Eye (tissue), 1 donor: ENCODE measurements at places on chromosomes 4 and X.
A peak's percentile ranks its signal among the peaks of the same experiment; 100 is the strongest.

DNA sequence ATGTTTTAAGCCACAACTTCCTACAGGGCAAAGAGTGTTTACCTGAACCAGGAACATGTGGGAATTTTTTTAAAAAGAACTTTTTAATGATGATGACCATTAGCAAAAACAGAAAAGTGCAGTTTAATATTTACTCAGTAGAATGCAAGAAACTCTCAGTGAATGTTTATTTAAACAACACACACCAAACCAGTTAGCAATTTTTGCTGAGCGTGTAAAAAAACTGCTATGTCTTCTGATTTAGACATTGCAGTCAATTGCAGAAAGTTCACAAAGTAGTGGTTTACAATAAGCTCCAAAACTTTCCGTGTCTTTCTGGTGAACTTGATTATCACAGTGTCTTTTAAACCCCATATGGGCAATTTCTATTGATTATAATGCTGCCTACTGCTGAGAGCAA lies 273.7 kb upstream of the DIAPH2 start:
- no peak for DNase-seq

DNA sequence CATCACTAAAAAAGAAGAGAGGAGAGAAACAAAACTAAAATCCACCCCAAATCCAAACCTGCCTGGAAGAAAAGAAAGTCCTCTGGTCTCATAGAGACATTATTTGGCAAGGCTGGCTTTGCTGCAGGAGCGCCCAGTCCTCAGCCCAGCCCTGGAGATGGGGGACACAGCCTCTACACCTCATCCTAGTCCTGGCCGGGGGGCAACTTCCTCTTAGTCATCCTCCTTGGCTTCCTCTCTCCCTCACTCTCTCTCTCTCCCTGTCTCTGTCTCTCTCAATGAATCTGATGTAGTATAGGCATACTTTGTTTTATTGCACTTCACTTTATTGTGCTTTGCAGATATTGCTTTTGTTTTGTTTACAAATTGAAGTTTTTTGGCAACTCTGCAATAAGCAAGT lies 55.8 kb upstream of the MAGEB10 start:
- DNase-seq: no peak

- peak; percentile 16 for DNase-seq
Measured at GRCh38 chr4:126568652-126569570, 1063.8 kb upstream of the INTU start.

DNA sequence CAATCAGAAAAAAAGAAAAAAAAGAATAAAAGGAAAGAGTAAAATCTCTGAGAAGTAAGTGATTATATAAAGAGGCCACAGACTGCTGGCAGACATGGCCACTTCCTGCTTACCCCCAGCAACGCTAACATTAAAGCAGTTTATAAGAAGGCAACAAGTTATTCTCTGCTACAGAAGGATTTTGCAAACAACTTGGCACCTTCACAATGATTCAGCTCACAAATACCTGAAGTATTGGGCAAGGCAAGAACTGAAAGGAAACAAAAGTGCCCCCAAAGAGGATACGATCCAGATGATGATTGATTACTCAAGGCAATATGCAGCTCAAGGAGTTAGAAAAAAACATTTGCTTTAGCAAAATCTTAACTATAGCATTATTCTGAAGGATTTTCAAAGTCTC lies 718.8 kb downstream of the KLHL13 start:
- DNase-seq: no peak

DNA sequence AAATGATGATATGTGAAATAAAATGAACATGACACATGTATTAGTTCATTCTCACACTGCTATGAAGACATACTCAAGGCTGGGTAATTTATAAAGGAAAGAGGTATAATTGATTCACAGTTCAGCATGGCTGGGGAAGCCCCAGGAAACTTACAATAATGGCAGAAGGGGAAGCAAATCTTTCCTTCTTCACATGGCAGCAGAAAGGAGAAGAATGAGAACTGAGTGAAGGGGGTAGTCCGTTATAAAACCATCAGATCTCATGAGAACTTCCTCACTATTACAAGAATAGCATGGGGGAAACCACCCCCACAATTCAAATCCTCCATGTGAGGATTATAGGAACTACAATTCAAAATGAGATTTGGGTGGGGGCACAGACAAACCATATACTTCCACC lies 243.9 kb upstream of the GYPA start:
- no peak for DNase-seq

DNA sequence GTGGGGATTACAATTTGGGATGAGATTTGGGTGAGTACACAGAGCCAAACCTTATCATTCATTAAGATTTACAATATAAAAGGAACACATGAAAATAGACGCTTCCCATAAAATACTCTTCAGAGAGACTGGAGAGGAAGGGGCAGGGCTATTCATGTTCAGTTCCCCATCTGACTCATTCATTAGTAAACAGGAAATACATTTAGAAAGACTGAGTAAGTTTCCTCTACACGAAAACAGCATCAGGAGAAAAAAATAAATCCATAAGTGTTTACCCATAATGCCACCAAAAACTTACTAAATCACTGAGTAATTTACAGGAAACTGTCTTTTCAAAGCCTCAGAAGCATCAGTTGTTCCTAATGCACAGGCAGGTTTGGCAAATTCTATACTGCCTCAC lies 255.4 kb upstream of the CXorf51A start:
- DNase-seq: no peak

GRCh38 chr4:14143892-14144291 lies 516.4 kb upstream of the BOD1L1 start:
- no peak for DNase-seq

DNA sequence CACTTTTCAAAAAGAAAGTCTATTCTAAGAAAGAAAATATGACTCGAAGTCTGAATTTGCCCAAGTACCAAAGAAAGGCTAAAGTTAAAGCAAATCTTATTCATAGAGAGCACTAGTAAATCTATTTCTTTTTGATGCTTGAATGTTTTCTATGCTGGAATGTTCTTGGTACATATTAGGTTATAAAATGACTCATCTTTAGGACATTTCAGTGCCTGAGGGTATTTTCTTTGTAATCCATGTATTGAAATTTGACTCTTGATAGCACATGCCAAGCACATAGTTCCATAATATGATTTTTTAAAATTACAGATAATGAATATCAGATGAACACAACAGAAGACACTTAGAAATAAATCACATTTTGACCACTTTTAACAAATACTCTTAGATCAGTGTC lies 232.8 kb downstream of the TRIML1 start:
- DNase-seq: peak; percentile 30

GRCh38 chr4:161314371-161314770 lies 849.4 kb downstream of the FSTL5 start:
- no peak for DNase-seq

DNA sequence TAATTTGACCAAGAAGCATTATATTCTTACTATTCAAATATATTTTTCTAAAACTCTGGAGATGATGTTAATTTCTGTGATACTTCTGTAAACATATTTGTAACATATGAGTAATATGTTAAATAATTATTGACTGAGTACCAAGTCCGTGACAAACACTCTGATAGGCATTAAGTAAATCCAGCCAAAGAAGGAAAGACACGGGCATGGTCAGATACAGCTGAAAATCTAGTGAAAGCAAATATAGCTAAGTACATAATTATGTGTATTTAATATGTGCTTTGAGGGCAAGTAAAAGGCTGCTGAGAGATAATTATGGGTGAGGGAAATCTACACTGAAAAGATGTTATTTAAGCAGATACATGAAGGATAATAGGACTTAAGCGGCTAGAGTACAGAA lies 1263.6 kb upstream of the ADGRL3 start:
- no peak for DNase-seq

- no peak for DNase-seq
Measured at GRCh38 chrX:1185561-1185960, 26.9 kb downstream of the CRLF2 start.

GRCh38 chrX:45850197-45850774 lies 649.6 kb upstream of the DIPK2B start:
- peak; percentile 39 for DNase-seq

- DNase-seq: no peak
Measured at GRCh38 chrX:31663172-31663571, 591.3 kb upstream of the FTHL17 start.

- no peak for DNase-seq
Measured at GRCh38 chr4:68589790-68590189, 13.7 kb upstream of the UGT2B17 start.

DNA sequence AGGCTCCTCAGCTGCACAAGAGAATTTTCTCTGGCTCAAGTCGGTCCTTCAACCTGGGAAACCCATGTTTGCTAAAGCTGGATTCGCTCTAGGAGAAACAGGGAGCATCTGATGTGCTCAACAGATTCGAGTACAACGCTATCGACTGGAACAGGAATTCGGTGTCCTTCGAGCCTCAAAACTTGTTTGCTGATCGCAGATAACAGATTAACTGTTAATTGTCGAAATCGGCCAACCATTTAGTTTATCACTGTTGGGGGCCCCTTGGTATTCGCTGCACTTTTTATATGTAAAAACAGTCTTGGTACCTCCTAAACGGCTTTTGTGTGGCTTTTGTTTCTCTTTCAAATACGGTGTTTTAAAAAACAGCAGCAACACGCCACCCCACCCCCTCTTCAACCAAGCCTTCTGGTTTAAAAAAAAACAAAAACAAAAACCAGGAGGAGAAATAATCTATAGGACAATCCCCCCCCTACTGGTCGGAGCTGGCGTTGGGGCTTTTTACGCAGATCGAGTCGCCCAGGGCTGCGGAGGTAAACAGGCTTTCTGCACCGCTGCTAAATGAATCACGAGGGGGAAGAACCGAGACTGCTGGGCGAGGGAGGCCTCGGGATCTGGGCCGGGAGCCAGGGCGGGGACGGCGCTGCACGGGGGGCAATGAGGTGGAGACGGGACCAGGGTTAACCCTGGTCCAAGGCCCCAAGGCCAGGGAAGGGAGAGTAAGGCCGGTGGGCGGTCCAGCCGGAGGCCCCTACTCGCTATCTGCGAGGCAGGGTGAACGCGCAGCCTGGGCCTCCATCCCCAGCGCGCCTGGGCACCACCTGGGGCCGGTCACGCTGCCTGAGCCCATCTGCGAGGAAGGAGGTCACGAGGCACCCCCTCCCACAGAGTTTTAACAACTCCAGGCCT lies 71.7 kb upstream of the BCOR start:
- peak; percentile 85 for DNase-seq

DNA sequence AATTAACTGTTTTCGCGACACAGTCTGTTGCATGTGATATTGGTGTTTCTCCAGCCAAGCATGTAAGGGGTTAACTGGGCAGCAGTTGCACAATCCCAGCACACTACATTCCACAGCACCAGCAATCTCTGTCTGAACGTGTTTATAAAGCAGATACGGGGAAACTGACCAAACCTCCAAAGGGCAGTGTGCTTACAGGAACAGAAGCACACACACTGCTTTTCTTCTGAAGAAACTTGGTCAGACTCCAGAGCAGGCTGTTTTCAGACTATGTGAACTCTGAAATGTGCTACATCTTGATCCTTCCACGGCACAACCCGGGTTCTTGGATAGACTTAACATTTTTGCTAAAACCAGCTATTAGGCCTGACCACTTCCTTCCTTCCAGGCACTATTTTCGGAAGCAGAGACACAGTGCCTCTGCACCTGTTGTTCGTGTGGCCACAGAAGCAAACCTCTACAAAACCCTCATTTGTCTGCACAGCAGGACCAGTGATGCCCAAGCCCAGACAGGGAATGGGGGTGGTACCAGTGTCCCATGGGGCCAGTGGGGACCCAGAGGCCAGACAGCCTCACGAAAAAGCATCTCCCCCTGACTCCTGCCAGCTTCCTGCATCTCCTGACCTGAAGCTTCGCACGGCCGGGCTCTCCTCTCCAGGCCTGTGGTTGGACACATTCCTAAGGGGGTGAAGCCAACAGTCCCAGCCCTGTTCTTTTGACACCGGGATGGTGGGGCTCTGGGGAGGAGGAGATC lies 90.1 kb downstream of the IRF2 start:
- DNase-seq: peak; percentile 39

DNA sequence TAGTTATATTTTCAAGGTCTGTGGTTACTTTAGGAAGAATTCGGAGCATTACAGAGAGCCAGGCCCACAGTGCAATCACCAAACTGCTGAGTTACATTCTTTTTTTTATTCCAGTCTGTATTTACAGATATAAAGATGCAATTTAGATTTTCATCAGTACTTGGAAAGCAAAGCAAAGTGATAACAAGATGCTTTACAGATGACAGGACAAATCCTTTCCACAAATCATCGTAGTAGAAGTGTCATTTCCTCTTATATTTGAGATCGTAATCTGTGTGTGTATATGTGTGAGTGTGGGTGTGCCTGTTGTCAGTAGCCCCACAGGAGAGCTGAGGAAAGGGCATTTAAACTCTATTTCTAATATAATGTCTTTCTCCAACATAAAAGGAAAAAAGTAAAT lies 1893.7 kb downstream of the STIM2 start:
- no peak for DNase-seq

DNA sequence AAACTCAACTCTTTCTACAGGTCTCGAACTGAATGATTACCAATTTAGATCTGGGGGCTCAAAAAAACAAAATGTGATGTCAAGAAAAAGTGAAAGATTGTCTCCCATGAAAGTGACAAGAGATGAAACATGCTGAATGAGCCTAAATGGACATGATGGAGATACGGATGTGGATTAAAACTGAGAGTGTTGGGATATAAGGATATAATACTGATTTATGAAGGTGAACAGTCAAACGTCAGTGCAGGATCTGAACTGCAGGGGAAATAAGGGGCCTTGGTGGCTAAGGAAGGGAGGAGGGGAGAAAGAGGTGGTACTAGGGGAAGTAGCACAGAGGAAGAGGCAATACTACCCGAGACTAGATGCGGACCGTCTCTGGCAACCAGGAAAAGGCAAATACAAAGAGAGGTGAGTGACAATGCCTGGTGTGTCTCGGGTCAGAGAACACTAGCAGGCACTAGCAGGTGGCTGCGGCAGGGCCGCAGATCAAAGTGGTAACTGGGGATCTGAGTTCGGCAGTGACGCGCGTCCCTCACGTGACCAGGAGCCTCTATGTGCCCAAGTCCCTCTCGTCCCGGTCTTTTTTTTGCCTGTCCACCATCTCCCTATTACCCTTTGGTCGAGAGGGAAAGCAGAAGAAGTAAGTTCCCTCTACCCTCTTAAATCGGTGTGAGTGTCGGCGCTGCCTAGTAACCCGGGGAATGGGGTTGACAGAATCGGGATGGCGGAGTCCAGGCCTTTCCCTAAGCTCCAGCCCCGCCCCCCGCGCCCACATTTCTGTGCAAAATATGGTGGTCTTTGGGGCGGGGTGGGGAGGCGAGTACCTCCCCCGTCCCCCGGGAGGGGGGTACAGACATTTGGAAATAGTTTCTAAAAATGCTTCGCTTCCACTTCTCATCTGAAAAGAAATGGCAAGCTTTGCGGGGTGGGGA lies at the start of gene TCEAL1:
TSS of gene TCEAL1 (plus strand) at position 590 of the 932 bp plus-strand sequence. CDS start 942 bp downstream, outside the sequence.
- peak; percentile 84 for DNase-seq
